Pancreas (tissue), 10 donors: ENCODE measurements at places on chromosomes 3 and 15. TPM values are rescaled to one million over a fixed set of nuclear protein-coding genes. Genes with fewer than 3 reads are reported as not detected.
A peak's percentile ranks its signal among the peaks of the same experiment; 100 is the strongest.

GRCh38 chr3:54543446-54543845, 384.4 kb downstream of the LRTM1 start:
- no peak for DNase-seq
- H3K27me3 ChIP-seq: no peaks in the 10 kb centered on the region
- H3K27ac ChIP-seq: no peak overlapping the region
- no peaks in the 10 kb centered on the region for H3K36me3 ChIP-seq
- no peak overlapping the region for H3K4me3 ChIP-seq

The MAP1A gene
- 3.1 TPM for total RNA-seq

The PCYT1A gene
- 14.1 TPM for total RNA-seq

The ADGRG7 gene
- total RNA-seq: not detected

DNA sequence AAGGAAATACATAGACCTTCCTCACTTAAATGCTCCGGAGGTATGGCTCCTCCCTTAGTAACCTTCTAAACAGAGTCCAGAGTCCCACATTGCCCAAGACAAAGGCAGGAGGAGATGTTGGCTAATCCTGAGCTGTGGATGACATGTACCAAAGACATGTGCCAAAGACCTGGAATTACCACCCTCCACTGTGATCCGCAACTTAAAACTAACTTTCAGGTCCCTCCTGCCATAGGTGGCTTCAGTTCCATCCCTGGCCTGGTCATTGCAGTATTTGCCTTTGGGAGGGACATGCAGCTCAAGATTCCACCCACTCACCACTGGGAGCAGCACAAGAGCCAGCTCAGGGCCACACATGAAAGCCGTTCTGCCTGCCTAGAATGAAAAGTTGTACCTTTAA, 28.0 kb downstream of the MYZAP start:
- H3K27me3 ChIP-seq: no peaks in the 10 kb centered on the region
- no peak overlapping the region for H3K27ac ChIP-seq
- no peak for DNase-seq
- no peak overlapping the region for H3K4me3 ChIP-seq

GRCh38 chr3:194612221-194612620, 21.0 kb downstream of the TMEM44 start:
- H3K27ac ChIP-seq: no peak overlapping the region
- H3K4me1 ChIP-seq: no peaks in the 10 kb centered on the region
- H3K36me3 ChIP-seq: no peaks in the 10 kb centered on the region

DNA sequence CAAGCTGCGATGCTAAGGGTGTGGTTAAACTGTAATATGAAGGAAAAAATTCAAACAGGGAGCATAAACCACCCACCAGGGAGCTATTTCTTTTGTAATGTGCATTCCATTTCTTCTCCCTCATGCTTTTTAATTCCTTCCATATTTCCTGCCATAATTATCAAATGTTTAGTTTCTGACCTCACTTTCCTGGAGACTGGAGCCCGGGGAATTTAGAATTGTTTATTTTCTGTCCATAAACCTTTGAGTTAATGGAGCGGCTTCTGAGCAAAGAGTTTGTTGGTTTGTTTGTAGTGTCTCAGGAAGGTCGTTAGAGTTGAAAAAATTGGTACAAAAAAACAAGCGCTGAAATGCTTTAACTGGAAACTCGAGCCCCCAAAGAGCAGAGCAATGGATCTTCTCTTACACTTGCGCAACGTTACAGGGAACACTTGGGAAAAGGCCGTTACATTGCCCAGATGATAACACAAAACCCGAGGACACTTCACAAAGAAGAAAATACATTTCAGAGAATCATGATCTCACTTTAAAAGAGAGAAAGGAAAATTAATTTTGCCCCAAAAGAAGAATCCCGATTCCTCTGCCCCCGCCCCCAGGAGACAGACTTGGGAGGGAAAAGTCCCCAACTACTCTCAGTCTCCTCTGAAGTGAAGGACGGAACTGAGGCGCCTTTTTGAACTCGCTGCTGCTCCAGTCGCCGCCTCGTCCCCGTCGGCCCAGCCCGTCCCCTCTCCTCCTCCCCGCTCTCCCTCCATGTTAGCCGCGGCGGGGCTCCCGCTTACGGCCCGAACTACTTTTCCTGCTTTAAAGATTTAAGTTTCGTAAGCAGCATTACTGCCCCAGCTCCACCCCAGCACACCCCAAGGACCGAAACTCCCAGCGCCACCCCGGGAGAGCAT, 842 bp downstream of the FSTL1 start:
- peak overlapping the region; percentile 63 for H3K4me3 ChIP-seq
- no peaks in the 10 kb centered on the region for H3K36me3 ChIP-seq
- H3K27ac ChIP-seq: no peak overlapping the region
- no peaks in the 10 kb centered on the region for H3K27me3 ChIP-seq
- DNase-seq: no peak
- peaks cover 5% of the 10 kb centered on the region for H3K4me1 ChIP-seq

The SEMA7A gene
- 5.6 TPM for total RNA-seq

DNA sequence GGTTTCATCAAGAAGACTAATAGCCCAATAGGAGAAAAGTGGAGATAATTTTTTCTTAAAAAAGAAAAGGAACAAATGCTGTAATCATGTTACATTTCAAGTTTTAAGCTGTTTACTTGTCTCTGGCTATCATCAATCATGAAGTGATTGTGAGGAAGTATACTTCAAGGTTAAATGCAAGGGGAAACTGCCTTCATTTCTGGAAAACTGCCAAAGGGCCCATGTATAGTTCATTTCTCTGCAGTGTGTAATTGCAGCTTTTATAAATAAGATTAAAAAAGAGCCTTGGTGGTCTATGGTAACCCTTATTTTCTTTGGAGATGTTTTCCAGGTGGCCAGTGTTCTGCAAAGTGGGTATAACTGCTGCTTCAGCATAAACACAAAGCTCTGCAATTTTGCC, 101.9 kb downstream of the GRM7 start:
- no peaks in the 10 kb centered on the region for H3K27me3 ChIP-seq
- H3K4me1 ChIP-seq: no peaks in the 10 kb centered on the region
- no peak overlapping the region for H3K27ac ChIP-seq

GRCh38 chr3:179630753-179631451, 21.9 kb upstream of the USP13 start:
- H3K4me3 ChIP-seq: no peak overlapping the region
- no peaks in the 10 kb centered on the region for H3K27me3 ChIP-seq
- H3K4me1 ChIP-seq: no peaks in the 10 kb centered on the region
- no peak for DNase-seq
- H3K27ac ChIP-seq: no peak overlapping the region

GRCh38 chr3:37912052-37912733, 50.5 kb downstream of the CTDSPL start:
- H3K4me3 ChIP-seq: no peak overlapping the region
- H3K4me1 ChIP-seq: no peaks in the 10 kb centered on the region
- no peaks in the 10 kb centered on the region for H3K27me3 ChIP-seq

GRCh38 chr15:55992769-55993110, 672 bp downstream of the NEDD4 start:
- DNase-seq: no peak
- no peaks in the 10 kb centered on the region for H3K27me3 ChIP-seq
- peaks cover 6% of the 10 kb centered on the region for H3K4me1 ChIP-seq
- peak overlapping the region; percentile 94 for H3K4me3 ChIP-seq
- no peaks in the 10 kb centered on the region for H3K36me3 ChIP-seq
- H3K27ac ChIP-seq: peak overlapping the region; percentile 87

DNA sequence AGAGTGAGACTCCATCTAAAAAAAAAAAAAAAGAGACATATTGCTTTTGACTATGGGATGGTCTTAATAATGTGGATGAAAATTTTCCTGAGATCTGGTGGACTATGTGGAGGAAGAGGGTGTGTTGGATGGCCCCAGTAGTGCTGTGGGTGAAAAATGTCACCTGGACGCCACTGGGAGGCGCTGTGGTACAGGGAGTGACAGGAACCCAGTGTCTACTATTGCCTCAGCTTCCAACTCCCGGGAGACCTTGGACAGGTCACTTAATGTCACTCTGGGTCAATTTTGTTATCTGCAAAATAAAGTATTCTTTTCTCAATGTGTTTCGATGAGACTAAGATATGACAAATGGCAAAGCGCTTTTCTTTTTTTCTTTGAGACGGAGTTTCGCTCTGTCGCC, 27.7 kb upstream of the DCP1A start:
- no peak overlapping the region for H3K27ac ChIP-seq
- DNase-seq: peak; percentile 72
- no peak overlapping the region for H3K4me3 ChIP-seq
- H3K27me3 ChIP-seq: no peaks in the 10 kb centered on the region

DNA sequence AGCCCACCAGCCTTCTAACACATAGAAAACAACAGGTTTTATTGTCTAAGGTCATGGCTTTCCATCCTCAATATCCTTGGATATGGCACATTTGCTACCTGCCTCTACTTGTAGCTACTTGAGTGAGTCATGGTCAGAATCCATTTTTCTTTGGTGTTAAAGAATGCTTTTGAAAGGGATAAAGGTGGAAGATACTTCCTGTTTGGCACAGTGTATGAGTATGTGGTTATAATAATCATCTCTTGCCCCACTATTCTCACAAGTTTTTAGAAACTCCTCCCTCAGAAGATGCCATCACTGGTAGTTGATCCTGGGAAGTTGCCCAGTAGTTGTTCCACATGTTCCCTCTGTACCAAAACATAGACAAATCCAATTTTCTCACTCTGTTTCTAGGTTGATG, 508.6 kb upstream of the IL12A start:
- H3K4me3 ChIP-seq: no peak overlapping the region
- no peak overlapping the region for H3K27ac ChIP-seq
- H3K36me3 ChIP-seq: no peaks in the 10 kb centered on the region
- DNase-seq: no peak
- H3K27me3 ChIP-seq: no peaks in the 10 kb centered on the region

The TGM4 gene
- total RNA-seq: not detected

- no peaks in the 10 kb centered on the region for H3K4me1 ChIP-seq
- no peaks in the 10 kb centered on the region for H3K36me3 ChIP-seq
- no peak for DNase-seq
- H3K4me3 ChIP-seq: no peak overlapping the region
- H3K27ac ChIP-seq: no peak overlapping the region
Observed at GRCh38 chr15:89504166-89504565, 7.8 kb upstream of the RHCG start.

GRCh38 chr3:52222319-52223221, 2.9 kb downstream of the TLR9 start:
- H3K27me3 ChIP-seq: no peaks in the 10 kb centered on the region
- no peak for DNase-seq
- H3K27ac ChIP-seq: no peak overlapping the region
- H3K4me3 ChIP-seq: no peak overlapping the region
- H3K36me3 ChIP-seq: no peaks in the 10 kb centered on the region

The INSYN1 gene
- total RNA-seq: 1.7 TPM

The ACOX2 gene
- total RNA-seq: 8.7 TPM

The ADAMTSL3 gene
- 5.6 TPM for total RNA-seq

DNA sequence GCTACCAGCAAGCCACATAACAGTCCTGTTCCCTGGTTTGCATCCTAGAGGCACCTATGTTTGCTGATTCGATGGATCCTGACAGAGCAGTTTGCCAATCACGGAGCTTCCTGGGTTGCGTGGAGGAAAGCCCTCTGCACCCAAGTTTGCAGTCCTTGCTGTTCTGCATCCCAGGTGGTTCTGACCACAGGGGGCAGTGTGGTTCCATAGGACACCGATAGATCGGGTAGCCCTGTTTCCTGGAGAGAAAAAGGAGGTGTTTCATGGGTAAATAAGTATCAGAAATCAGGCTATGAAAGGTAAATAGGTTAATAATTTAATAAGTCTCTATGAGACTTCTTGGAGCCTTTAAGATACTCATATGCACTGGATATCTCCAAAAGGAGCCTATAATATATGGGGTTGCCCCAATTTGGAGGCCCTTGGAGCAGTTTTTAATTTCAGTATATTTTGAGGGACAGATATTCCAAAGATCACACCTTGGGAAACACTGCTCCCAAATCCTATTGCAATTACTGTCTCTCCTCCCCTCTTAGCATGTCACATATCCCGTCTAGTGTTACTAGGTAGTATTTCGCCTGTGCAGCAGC, 194.6 kb upstream of the TPM1 start:
- no peaks in the 10 kb centered on the region for H3K36me3 ChIP-seq
- no peaks in the 10 kb centered on the region for H3K27me3 ChIP-seq
- DNase-seq: no peak
- H3K4me3 ChIP-seq: no peak overlapping the region

DNA sequence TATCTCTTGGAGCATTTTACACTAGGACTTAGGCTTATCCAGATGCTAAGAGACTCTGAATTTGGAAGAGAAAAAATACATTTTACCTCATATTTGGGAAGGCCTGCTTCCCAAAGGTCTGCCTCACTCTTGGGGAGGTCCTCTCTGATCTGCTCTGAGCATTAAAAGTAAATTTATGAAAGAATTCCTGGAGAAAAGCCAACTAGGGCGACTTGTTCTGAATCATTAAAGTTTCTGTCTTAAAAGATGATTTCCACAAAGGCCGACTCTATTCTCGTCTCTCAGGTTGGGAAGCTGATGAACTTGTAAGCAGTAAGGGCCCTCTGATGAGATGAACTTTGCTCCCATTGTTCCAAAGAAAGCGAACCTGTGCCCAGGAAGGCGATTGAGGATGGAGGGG, 48.7 kb upstream of the HES1 start:
- H3K4me3 ChIP-seq: no peak overlapping the region
- no peak for DNase-seq
- H3K36me3 ChIP-seq: no peaks in the 10 kb centered on the region
- H3K27ac ChIP-seq: no peak overlapping the region

DNA sequence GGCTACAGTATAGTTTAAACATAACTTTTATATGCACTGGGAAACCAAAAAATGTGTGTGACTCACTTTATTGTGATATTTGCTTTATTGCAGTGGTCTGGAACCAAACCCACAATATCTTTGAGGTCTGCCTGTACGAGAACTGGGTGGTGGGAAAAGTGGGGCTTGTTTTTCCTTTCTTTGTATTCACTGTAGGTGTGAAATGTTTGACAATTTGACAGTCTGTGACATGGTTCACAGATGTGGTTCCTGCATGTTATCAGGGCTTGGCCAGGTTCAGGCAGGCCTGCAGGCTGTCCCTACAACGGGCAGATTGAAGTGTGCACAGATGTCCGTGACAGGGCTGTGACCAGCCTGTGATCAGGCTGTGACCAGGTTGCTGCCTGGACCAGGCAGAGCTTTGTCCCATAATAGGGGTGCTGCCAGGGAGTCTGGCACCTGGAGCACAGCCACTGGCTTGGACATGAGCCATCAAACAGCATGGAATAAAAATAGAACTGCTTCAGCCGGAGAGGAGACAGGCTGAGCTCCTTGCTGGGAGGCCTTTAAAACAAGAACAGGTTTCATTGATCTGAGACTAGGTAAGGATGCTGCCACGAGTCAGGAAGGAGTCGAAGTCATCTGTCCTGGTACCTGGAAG, 61.0 kb downstream of the KLF13 start:
- H3K4me3 ChIP-seq: no peak overlapping the region
- no peaks in the 10 kb centered on the region for H3K27me3 ChIP-seq
- DNase-seq: peak; percentile 88
- H3K27ac ChIP-seq: no peak overlapping the region
- no peaks in the 10 kb centered on the region for H3K4me1 ChIP-seq

GRCh38 chr15:87767516-87767915, 489.0 kb downstream of the NTRK3 start:
- DNase-seq: no peak
- peaks cover 6% of the 10 kb centered on the region for H3K27me3 ChIP-seq
- H3K4me1 ChIP-seq: no peaks in the 10 kb centered on the region
- no peak overlapping the region for H3K4me3 ChIP-seq
- no peaks in the 10 kb centered on the region for H3K36me3 ChIP-seq

The WHAMM gene
- 3.7 TPM for total RNA-seq
